Fibroblast of villous mesenchyme (primary cell): ENCODE measurements at places on chromosomes 3 and 15.
A peak's percentile ranks its signal among the peaks of the same experiment; 100 is the strongest.

GRCh38 chr15:64112073-64112772 is 16.4 kb downstream of the SNX1 start:
- no peak for DNase-seq

DNA sequence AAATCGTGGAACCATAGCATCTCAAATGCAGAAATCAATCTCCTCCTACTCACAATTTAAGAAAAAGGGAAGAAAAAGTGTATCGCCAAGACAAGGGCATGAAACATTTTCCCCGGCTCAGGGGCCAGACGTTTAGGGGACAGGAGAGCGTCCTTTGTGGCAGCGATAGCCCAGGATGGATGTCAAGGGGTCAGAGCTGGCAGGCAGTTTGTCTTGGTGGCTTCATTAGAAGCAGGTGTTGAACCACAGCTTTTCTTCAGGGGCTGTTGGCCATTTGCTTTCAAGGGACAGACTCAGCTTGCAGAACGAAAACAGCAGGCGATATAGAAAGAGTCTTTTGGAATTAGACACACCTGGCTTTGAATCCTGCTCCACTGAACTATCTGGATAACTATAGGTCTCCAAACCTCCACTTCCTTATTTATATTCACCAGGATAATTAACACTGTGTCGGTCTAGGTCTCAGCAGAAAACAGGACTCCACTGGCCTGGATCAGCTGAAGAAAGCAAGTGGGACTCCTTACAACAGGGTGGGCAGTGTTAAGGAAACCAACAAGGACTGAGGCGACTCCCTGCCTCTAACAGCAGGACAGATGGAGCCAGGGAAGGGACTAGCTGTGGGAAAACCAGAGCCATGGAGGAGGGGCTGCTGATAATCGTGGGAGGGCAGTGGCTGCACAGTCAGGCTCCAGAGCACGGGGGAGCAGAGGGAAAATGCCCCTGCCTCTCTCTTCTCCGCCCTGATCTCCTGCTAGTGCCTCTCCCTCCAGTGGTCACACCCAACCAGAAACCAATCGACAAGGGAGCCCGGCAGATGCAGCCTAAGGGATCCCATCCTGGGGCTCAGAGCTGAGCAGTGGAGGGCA is 123.6 kb downstream of the LIPC start:
- peak; percentile 37 for DNase-seq

DNA sequence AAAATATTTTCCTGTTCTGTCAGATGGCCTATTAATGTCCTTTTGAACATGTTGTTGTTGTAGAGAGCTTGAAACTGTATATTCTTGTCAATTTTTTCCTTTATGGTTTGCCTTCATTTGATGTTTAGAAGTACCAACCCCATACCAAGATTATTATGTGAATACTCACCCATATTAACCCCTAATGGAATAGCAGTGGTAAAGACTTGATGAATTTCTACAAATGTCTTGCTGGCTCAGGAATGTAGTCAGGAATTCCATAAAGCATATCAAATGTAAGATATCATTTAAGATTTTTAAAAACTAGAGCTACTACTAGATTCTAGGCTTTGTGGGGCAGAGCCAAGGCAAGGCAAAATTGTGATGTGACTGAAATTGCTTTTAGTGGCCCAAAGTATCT is 30.0 kb downstream of the MYO5A start:
- no peak for DNase-seq

DNA sequence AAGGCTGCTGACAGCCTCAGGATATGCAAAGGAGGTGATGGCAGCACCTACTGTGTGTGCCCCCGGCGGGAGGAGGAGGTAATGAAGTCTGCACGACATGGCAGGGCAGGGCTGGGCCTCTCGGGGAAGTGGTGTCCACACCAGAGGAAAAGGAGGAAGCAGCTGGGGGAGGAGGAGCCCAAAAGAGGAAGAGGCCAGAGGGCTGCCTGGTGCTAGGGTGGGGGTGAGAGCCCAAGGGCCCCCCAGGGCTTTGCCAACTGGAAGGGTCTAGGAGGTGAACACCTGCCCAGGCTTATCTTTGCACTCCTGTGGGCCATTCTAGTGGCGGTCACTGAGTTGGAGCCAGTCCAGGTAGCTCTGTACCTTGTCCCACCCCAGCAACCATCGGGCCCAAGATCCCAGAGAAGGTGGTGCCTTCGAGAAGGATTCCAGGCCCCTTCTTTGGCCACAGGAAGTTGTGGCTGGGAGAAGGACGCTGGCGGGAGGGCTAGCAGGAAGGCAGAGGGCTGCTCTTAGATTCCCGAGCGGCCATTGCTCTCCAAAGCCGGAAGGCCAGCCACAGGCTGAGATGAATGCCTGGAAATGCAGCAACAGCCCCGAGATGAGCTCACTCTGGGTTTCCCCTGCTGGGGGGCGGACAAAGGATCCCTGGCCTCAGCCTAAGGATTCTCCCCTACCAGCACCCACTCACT is 7.0 kb downstream of the GNAI2 start:
- peak; percentile 55 for DNase-seq

DNA sequence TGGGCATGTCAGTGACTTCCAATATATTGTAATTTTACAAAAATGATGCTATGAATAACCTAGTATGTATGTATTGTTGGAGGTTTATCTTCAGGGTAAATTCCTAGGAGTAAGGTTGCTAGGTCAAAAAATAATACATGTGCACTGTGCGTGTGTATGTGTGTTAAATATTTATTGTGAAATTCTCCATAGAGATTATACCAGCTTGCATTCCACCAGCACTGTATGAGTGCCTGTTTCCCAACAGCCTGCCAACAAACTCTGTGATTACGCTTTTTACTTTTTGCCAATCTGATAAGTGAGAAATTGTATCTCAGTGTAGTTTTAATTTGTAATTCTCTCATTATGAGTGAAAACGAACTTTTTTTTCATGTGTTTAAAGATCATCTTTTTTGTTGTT is 12.6 kb upstream of the IGF2BP2 start:
- DNase-seq: peak; percentile 72

- DNase-seq: no peak
These were observed 267.5 kb upstream of the NR2E3 start for GRCh38 chr15:71542836-71543235.

- DNase-seq: no peak
These were observed 65.4 kb downstream of the KCNH8 start for GRCh38 chr3:19213603-19214220.

GRCh38 chr15:81498294-81498693 is 124.3 kb upstream of the TMC3 start:
- no peak for DNase-seq

- no peak for DNase-seq
These were observed 11.6 kb downstream of the ADAMTS17 start for GRCh38 chr15:100330221-100330620.

DNA sequence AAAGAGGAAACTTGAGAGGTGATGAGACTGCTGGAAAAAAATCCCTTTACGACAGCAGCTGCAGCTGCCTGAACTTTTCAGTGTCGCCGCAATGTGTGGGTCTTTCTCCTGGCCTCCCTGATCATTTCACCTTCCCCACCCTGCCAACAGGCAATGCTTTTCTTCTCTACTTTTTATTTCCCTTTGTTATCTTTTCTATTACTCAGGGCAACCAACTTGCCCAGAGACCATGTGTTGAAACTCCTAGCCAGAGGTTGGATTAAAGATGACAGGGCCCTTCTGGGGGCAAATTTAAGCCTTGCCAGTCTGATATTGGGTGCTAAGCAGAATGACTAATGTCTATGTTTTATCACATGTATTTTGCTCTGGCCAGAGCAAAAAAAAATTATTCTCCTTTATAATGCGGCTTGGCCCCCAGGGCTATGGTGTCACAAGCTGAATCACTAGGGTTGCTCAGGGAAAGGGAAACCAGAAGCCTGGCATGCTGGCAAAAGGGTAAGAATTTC is 51.5 kb upstream of the CFAP20DC start:
- DNase-seq: no peak

- DNase-seq: no peak
These were observed 11.8 kb downstream of the SLC12A8 start for GRCh38 chr3:125200731-125201139.

DNA sequence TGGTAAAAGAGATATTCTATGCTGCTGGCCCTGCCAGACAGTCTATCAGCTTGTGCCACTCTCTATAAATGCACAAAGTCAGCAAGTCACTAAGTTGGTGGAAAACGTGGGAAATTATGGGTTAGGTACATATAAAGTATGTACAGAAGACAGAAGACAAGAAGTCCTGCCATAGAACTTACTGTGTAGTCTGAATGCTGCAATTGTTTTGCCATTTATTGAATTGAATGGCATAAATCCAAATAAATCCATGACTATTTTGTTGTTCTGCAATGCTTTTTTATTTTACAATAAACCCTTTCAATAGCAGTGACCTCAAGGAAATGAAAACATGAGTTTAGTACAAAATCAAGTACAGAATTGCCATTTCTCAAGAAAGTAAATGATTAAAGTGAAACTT is 34.1 kb upstream of the TM4SF1 start:
- no peak for DNase-seq

- DNase-seq: peak; percentile 96
These were observed 16.8 kb downstream of the ATG7 start for GRCh38 chr3:11288786-11289637.

- no peak for DNase-seq
These were observed 1.2 kb upstream of the CAPN3 start for GRCh38 chr15:42358141-42358540.

GRCh38 chr3:178174201-178174915 is 361.9 kb upstream of the KCNMB2 start:
- DNase-seq: peak; percentile 70

- DNase-seq: no peak
These were observed 19.5 kb downstream of the CCDC14 start for GRCh38 chr3:123941542-123941941.

DNA sequence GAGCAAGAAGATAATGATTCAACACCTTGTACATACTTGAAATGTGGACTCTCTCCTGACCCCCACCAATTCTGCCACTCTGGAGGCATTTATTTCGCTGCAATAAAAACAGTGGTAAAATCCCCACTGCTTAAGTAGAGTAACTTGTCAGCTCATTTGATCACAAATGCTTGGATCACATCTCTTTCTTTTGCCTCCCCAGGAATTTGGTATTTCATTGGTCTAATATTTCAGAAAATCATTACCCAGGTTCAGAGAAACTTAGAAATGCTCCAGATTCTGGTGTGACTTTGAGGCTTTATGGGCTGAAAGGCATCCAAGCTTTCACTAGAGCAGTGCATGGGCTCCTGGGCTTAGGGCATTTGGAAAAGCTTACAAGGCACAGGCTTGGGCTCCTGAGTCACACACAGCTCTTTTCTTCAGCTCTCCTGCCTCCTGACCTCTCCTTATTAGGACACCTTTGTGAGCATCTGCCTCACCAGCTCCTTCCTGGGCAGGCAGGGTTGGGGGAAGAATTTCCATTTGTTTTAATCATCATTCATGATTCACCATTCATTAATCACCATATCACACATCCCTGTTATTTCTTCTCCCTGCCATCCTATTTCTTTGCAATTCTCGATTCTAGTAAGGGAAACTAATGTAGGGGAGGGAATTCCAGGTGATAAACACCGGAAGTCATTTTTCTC is 22.5 kb downstream of the CDCP1 start:
- peak; percentile 81 for DNase-seq

- DNase-seq: peak; percentile 80
These were observed 550 bp downstream of the RPP25 start for GRCh38 chr15:74955796-74956647.

- no peak for DNase-seq
These were observed 33.2 kb downstream of the MYO5C start for GRCh38 chr15:52262364-52262763.

- DNase-seq: peak; percentile 10
These were observed 603 bp downstream of the SCAPER start for GRCh38 chr15:76904461-76905012.

DNA sequence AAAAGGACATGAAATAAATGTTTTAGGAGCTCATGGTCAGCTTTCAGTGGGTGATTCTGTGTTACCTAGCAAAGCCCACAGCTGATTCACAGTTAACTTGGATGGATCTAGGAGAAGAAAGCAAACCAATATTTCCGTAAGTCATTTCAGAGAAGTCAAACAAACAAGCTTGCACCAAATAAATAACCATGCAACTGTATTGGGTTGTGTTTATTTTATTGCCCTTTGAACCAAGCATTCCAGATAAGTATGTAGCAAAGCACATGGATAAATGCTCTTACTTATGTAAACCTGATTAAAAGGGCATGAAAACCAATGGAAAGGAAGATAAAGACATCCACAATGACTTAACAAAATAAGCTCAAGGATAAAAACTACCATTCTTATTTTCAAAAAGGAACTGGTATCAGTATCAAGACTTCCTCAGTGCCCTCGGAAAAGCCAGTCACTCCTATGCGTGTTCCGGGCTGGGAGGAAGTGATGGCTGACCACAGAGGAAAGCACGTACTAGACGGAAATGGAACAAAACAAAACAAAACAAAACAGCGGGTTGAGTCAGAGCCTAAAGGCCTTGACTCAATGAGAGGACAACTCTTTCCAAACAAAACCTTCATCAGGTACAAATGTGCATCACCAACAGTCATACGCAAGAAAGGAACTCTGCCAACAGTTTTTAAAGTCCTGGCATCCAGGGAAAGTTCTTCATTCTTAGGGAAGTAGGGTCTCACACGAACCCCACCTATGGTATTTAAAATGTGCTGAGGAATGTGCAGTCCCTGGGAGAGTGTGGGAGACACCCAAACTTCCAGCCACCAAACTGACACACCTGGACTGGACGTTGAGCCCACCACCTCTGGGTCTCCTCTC is 103.3 kb downstream of the SNRK start:
- DNase-seq: peak; percentile 77

DNA sequence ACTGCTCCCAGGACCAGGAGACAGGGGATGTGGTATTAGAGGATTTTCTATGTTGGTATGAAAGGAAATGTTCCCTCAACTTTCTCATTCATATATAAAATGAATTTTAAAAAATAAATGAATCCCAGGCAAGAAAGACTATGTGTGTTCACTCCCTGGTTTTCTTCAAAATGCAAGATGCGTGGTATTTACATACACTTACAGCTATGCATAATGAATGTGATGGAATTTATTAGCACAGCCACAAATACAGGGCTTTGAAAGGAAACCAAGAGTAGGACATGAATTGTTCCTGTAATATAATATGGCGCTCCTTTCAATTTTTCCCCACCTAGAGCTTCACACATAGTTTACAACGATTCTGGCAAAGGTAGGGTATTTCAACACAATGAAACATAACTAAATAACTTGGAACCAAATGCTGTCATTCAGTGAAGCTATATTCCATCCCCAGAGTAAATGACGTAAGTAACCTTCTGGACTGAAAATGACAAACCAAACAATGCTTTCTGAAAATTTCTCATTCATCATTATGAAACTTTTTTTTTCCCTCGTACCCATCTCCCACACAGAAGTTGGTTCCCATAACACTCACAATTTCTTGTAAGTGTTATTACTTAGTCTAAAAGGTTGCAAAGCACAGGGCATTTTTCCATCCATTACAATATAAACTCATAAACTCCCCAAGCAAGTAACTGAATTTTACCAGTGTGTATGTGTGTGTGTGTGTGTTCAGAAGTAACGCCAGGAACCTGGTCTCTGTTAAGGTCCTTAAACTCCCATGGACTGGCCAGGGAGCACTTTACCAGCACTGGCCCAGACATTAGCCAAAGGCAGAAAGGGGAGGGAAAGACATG is 41.8 kb downstream of the CBLB start:
- DNase-seq: no peak

DNA sequence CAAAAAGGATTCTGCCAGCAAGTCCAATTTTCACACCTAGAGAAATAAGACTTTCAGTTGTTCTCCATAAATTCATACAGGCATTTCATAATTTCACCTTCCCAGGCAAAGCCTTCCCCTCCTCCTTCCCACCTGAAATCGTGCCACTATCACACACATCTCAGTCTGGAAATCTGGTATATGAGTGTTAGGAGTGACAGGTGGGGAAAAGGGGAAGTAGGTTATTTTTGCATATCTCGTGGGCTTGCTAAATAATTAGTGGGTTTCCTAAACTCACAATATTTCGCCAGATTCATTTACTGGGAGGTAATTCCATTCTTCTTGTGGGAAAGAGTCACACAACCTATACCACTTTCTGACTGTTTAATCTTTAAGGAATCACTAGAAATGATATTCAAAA is 7.4 kb downstream of the ALDH1A2 start:
- DNase-seq: no peak
